ENCODE measurements at places on chromosomes 2 and 18. TPM values are rescaled to one million over a fixed set of nuclear protein-coding genes. Genes with fewer than 3 reads are reported as not detected.
A peak's percentile ranks its signal among the peaks of the same experiment; 100 is the strongest.

Gene VIL1
- 18.8 TPM for polyA plus RNA-seq

Gene MTIF2
- 45.2 TPM for polyA plus RNA-seq

Gene LANCL1
- polyA plus RNA-seq, result 79.2 TPM

Gene CTAGE1
- polyA plus RNA-seq, result not detected

Gene ARHGAP15
- polyA plus RNA-seq, result 3.4 TPM

Gene OSR1
- polyA plus RNA-seq, result 5.3 TPM

Gene ZSCAN30
- polyA plus RNA-seq, result 31.8 TPM

Gene NAT8
- polyA plus RNA-seq, result 26.7 TPM

DNA sequence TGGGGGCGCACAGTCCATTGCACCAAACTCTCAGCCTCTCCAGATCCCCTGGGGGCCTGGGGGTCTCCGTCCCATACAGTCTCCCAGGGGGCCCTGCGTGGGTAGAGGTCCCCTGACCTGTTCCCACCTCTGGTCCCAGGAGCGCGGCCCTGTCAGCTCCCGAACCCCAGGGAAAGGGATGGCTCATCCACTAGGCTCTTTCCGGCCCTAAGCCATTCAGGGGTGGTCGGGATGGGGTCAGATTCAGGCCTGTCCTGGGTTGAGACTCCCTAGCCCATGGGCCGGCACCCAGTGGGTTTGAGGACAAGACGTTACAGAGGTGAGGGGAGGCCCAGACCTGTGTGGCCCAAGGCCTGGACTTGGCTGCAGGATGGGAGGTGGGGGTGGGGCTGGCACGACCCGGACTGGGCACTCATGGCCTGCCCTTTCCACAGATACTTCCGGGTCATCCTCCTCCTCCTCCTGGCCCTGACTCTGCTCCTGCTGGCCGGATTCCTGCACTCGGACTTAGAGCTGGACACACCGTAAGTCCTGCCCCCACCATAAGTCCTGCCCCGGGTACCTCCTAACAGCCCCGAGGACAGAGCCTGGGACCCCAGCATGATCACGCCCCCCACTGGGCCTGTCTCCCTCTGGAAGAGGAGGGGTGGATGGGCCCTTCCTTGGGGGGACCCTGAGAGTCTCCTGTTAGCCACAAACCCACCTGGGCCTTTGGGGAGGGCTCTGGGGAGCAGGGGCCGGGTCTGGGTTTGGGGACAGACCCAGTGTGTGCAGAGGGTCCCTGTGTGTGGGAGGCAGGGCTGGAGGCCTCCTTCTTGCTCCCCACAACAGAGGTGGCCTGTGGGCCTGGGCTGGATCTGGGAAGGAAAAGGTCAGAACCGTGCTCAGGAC, 10.1 kb upstream of the NEU4 start:
- DNase-seq, result no peak

DNA sequence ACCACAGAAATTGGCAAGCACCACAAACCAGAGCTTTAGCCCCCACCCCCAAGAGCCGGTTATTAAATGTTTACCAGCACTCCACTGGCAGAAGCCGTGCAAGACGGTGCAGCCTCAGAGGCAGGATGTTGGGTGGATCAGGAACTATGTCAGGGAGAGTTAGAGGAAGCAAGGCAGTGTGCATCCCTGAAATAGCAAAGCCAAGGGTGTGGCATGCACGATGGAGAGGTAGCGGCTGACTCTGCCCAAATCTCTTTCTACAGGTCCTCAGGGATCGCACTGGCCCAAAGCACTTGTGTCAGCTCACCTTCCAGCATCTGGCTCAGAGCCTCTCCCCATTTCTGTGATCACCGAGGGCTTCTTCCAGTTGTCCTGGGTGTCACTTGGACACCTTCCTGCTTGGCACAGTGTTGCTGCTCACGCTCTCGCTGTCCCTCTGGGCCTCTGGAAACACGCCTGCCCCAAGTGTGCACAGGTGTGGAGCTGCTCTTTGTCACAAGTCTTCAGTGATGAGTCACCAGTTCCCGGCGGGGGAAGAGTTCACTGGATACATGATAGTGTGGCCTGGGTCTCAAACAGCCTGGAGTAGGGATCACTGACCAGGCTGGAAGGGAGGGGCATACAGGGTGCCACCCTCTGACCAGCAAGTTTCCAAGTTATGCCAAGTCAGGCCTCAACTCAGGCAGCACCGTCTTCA, 17.3 kb upstream of the B3GNT7 start:
- DNase-seq, result no peak

DNA sequence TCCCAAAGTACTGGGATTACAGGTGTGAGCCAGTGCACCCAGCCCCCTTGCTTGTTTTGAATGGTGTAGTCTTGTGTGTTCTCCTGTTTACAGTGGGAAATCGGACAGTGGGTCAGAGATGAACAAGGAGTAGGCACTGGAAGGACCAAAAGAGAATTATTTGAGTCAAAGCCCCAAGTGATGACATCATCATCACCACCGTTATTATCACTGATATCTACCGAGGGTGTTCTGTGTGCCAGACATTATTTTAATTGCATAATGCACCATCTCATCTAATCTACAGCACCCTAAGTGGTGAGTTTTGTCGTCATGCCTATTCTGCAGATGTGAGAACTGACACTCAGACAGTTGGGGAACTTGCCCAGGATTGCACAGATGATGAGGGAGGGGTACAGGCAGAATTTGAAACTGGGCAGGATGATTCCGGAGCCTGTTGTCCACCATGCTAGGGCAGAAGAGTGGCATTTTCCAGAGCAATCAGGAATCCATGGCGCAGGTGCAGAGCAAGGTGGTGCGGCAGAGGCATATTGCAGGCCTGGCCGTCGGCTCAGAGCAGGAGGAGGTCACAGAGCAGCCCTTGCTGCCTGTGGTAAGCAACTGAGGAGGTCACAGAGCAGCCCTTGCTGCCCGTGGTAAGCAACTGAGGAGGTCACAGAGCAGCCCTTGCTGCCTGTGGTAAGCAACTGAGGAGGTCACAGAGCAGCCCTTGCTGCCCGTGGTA, 137.0 kb upstream of the HDAC4 start:
- DNase-seq, result no peak

GRCh38 chr18:31269566-31269965, 48.4 kb upstream of the DSG1 start:
- no peak for DNase-seq

DNA sequence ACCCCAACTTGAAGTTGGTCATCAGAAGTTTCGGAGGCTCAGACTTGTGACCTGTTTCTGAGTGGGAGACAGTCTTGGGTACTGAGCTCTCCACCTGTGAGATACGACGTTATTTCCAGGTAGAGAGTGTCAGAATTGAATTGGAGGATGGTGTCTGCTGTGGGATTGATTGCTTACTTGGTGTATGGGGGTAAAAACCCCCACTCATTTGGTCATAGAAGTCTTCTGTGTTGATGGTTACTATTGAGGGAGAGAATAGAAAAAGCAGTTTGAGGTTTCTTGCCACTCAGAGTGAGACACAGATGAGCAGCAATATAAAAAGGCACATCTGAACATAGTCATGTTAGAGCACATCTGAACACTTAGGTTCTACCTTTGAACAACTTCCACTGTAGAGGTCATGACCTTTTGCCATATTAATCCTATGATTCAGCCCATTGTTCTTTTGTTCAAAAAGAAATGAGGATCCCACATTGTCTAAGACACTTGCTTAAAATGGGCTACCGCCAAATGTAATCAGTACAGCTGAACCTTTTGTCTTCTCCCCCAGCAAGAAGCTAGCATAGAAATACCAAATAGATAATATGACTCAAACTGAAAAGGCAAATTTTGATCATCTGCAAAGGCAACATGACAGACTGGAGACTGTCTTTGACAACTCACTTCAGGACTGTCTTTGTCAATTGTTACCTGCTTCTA, 73.3 kb downstream of the NAB1 start:
- DNase-seq, result no peak

DNA sequence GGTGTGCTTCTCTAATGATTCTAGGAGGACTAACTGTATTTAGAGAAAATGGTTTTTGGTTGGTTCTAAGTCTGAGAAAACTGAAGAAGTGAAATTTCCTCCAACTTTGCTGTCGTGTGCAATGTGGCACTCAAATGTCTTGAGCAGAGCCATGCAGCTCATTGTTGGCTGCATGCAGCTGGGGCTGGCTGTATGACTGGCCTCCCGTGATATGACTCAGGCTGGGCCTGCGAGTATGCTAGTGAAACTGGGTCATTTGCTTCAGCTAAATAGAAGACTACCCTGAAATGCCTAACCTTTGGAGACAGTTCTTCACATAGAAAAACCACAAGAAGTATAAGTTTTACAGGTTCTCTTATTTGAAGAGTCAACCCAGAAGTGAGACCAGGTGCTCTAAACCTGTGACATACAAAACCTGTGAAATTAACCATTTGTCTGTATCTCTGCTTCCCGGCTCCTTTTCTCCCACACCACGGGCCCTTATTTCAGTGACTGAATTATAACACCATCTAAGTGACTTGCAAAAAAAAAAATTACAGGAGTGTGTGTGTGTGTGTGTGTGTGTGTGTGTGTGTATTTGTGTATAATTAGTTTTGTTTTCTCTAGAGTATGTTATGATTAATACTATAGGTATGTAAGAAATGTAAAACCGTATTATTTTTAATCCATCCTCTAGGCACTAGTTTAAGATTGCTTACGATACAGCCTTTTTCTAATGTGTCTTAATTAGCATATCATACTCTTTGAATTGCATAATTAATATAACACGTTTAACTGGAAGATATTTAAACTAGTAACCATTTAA, 15.9 kb downstream of the POLI start:
- no peak for DNase-seq

GRCh38 chr2:105404736-105405135, 5.9 kb upstream of the FHL2 start:
- DNase-seq, result no peak

DNA sequence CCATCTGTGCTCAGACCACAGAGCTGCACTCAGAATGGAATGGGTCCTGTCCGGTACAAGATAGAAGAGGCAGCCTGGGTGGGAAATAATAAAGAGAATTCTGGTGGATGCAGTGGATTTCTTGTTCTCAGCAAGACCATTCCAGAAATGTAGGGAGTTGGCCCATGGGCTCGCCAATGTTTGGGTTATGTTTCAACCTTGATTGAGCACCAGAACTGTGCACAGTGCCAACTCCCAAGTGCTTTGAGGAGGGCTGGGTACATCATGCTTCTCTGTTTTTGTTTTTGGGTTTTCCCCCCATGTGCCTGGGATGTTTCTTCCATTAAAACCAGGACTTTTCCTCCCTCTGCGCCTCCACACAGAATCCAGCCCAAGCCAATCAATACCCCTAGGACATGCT, 304.1 kb downstream of the TNS1 start:
- DNase-seq, result no peak

- DNase-seq, result no peak
These were observed 10.2 kb upstream of the SPATA3 start for GRCh38 chr2:230985519-230986231.

- DNase-seq, result no peak
These were observed 88.7 kb upstream of the ATL2 start for GRCh38 chr2:38465789-38466127.

- DNase-seq, result no peak
These were observed 287.3 kb downstream of the EXOC6B start for GRCh38 chr2:72538486-72538885.

DNA sequence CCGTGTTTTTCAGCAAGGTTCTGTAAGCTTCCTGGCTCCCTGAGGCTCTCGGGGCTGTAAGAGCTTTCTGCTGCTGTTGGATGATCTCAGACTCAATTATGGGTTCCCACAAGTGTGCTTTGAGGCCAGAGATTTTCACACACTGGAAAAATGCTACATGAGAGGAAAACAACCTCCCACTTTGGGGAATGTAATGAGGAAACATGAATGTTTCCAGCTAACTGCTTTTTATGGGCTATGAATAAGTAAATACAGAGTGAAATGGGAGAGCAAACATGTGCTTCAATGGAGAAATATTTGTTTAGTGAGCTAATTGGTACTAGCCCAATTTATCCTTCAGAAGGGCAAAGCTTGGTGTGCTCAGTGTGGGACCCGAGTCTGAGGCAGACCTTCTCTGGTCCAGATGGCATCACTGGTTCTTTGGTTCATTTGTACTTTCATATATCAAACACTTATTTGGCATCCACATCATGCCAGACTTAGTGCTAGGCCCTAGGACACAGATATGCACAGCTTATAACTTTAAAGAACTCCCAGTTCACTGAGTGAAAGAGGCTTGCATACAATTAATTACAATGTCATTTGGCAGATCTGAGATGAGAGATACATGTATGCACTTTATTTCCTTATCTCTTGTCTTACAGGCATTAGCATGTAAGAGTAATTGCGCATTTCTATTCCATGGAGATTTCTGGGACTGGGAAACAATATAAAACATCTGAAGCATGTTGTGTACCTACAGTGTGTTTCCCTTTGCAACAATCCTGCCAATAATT, 248.8 kb downstream of the RDH14 start:
- peak; percentile 37 for DNase-seq

DNA sequence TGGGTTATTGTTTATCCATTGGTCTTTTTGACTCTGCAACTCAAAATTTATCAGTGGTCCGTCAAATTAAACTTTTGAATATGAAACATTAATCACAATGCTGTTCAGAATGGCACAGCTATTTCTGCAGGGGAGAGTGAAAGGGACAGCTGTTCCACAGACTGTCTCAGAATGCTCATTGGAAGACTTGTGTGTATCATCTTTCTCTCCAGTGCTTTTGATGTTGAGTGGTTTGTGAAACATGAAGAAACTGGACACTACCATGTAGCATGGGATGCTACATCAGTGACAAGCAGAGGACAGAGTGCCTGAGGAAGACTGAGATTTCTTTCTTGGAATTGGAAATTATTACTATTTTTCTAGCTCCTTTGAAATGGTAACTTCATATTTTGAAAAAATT, 115.7 kb downstream of the PLCL1 start:
- DNase-seq, result no peak

- DNase-seq, result no peak
These were observed 77.0 kb downstream of the NRP2 start for GRCh38 chr2:205759257-205759656.

- DNase-seq, result no peak
These were observed 115.0 kb downstream of the CERS6 start for GRCh38 chr2:168571061-168571460.

- no peak for DNase-seq
These were observed 116.3 kb upstream of the ID2 start for GRCh38 chr2:8565399-8566154.

DNA sequence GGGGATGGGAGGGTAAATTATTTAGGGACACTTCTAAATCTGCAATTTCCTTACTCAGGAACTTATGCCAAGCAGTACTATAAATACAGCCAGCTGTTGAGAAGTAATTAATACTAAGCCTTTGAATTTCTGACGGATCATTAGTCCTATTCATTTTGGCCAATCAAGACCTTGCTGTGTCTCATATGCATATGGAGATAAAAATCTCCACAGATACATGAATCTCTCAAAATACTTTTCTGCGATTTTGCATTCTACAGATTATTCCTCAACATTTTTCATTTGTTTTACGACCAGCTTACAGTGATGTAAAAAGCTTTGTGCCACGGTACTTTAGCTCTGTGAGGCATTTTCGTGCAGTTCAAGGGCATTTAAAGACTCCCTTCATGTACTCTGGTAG, 16.7 kb downstream of the LANCL1 start:
- DNase-seq, result no peak
